ENCODE measurements at places on chromosomes 7 and 10.

GRCh38 chr7:91293840-91294239 is 29.6 kb downstream of the FZD1 start:
- no peak for DNase-seq

DNA sequence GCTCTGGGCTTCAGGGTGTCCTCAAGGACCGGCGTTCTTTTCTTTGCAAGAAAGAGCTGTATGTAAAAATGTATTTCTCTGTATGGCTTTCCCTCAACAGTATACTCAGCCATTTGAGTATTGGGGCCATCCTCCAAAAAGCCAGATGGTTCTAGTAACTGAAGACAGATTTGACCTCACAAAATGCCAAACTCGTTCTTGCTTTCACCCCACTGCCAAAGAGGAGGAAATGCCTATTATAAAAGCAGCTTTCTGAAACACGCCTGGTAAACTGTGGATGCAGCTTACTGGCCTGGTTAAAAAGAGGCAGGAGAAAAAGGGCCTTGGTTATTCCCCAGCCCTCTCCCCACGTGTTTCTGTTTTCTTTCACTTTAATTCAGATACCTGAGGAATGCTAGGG is 7.7 kb upstream of the HTR5A start:
- DNase-seq: no peak

DNA sequence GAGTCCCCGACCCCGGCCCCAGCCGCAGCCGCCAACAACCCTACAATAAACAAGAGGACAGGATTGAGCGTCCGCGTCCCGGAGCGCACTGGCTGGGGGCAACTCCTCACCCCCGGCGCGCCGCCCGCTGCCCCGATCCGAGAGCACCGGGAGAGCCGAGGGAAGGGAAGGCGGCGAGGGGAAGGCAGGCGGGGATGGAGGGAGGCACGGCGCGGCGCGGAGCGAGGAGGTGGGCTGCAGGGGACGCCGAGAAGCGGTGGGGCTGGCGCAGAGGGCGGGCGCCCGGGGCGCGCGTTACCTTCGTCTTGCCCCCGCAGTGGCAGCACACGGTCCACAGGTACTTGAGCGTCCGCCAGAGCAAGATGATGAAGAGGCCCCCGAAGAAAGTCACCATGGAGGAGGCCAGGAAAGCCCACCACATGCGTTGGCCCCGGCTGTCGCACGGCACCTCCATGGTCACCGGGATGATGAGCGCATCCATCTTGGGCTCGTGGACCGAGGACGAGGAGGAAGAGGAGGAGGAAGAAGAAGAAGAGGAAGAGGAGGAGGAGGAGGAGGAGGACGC is 559 bp downstream of the KCNMA1 start:
- no peak for DNase-seq

DNA sequence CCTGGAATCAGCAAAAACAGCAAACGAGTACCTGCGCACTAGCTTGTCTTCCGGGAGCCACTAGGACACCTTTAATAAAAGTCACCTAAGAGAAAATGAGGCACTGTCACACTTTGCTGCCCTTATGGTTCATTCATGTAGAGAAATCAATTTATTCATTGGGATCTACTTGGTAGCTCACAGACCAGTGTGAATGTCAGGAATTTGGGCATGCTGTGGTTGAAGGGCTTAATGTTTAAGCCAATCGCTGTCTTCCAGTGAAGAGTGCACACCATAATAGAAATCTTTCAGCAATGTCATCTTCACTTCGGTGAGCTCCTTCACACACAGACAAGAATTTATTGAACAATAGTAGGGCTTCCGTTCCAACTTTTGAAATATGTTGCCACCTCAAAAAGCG is 65.1 kb downstream of the MARCHF5 start:
- no peak for DNase-seq

DNA sequence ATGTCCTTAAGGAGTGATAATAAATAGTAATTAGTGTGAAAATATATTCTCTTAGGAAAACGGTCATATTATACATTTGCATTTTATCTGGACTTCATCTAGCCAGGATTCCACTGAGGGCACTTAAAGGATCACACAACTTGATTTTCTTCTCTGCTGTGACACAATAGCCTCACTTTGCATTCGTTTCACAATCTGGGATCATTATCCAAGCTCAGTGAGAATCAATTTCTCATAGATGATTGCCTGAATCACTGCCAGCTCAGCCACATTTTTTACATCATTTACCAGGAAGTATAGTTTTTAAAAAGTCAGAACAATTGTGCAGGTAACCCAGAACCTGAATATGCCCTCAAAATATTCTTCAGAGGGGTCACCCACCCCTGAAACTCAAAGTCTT is 68.9 kb downstream of the PTPRZ1 start:
- DNase-seq: no peak

DNA sequence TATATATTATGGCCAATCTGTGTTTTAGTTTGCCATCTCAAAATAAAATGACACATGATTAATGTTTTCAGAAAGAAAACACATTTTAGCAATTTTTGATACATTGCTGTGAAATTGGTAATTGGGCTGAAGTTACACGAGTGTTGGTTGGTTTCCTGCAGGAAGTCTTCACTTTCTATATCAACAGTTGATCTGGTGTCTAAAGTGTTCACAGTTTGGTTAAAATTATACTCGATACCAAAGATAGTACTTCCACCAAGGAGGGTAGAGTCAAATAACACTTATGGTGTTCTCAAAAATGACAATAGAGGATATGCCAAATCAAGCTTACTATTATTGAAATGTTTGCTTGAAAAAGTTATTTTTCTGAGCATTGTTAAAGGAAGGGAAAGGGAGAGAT is 120.3 kb upstream of the GLCCI1 start:
- no peak for DNase-seq

DNA sequence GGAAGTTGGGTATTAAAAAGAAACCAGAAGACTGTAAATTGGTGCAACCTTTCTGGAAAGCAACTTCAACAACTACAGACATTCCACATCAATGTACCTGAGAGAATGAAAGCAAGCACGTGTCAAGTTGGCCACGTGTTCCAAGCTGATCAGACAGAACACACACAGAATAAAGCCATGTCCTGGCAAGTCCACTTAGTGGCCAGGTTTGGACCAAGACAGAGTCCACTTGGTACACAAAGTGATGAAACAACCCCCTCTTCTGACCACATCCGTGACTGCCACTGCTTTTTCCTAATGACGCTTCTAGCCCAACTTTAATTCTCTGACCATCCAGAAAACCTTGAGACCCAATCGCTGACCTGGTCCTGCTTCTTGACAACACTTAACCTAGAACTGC is 109.4 kb downstream of the ABLIM1 start:
- DNase-seq: peak; percentile 25

Data from AG09319 (cell line).